ENCODE measurements at places on chromosomes 13 and 19. TPM values are rescaled to one million over a fixed set of nuclear protein-coding genes. Genes with fewer than 3 reads are reported as not detected.

STARD13 gene
- 11.9 TPM for polyA plus RNA-seq

PABPC3 gene
- 0.13 TPM for polyA plus RNA-seq

DNA sequence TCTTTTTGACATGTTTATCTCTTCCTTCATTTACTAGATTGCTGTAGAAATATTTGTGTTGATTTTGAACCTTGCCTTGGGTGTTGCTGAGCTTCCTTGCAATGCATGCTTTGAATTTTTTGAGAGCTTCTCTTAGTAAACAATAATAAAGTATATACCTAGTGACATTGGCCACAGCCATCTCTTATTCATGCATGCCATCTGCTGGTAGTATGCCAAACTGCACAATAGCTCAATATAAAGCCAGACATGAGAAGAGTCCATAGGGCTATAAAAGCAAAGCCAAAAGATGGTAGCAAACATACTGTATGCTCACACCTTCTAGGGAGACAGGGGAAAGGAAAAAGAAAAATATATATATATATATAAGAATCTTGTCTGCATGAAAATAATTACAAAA lies 18.9 kb upstream of the ZSCAN5A start:
- DNase-seq: peak; percentile 32
- H3K4me1 ChIP-seq: no peaks in the 10 kb centered on the region
- no peaks in the 10 kb centered on the region for H3K27me3 ChIP-seq
- no peak overlapping the region for H3K4me3 ChIP-seq
- H3K27ac ChIP-seq: no peak overlapping the region
- H3K36me3 ChIP-seq: no peaks in the 10 kb centered on the region

IGFL1 gene
- polyA plus RNA-seq: 86.6 TPM

DNA sequence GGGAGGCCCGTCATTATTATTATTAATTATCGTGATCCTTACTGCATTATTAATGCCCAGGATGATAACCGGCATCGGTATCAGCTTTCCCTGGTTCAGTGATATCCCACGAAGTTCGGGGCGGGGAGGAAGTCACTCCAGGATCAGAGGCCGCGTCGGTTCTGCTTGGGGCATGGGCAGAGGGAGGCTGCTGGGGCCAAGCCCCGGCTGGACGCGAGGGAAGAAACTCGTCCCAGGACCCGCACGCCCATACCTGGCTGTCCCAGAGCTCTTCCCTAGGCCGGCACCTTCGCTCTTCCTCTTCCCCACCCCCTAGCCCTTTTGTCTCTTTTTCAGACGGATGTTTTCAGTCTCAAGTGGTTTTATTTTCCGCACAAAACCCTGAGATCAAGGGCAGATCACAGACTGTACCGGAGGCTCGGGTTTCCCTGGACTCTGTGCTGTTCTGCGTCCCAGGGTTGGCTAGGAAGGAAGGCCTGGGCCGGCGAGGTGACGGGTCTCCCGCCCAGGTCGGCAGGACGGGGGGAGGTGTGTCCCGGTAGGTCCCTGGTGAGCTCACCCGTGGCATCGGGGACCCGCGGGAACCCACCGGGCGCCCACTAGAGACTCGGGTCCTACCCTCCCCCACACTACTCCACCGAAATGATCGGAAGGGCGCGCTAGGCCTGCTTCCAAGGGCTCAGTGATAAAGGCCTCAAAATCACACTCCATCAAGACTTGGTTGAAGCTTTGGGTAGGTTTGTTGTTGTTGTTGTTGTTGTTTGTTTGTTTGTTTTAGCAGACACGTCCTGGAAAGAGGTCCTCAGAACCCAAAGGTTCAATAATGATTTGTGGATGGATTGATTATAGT lies 7.9 kb downstream of the ZIC2 start:
- no peak for DNase-seq
- H3K4me3 ChIP-seq: no peak overlapping the region
- H3K4me1 ChIP-seq: no peaks in the 10 kb centered on the region
- peaks cover 97% of the 10 kb centered on the region for H3K27me3 ChIP-seq
- no peak overlapping the region for H3K27ac ChIP-seq
- H3K36me3 ChIP-seq: no peaks in the 10 kb centered on the region

DNA sequence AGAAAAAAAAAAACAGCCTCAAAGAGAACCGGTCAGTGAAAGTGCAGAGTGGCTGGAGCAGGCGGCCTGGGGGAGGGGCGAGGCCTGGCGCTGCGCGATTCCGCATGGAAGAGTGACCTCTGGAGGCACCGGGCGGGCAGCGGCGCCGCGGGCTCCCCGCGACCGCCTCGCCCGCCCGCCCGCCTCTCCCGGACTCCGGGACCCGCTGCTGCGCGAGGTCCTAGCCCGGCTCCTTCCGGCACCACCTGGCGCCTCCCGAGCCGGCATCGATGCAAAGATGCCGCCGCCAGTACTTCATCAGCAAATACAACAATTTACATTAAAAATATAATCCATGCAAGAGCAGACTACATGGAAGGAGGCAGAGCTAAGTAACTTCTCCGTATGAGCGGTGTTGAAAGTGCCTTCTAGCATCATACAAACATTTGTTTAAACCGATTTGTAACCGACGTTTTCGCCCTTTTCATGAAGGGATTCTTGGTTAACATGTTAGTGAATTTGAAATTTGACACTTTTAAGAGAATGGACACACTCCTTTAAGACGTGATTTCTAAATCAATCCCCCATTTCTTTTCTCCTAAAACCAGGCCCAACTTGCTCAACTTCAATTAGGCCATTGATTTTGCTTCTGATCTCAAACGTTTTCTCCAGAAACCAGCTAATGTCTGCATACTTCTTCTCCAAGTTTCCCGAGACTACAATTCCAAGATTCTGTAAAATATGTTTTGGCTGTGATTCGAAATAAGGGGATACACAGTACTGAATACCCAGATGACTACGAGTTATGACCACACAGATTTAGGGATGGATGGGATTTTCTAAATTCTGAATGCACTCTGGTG lies 2.1 kb downstream of the EFNB2 start:
- no peaks in the 10 kb centered on the region for H3K36me3 ChIP-seq
- peaks cover 38% of the 10 kb centered on the region for H3K4me1 ChIP-seq
- no peaks in the 10 kb centered on the region for H3K27me3 ChIP-seq
- H3K27ac ChIP-seq: peak overlapping the region; percentile 84
- H3K4me3 ChIP-seq: peak overlapping the region; percentile 86

- no peaks in the 10 kb centered on the region for H3K27me3 ChIP-seq
- H3K27ac ChIP-seq: no peak overlapping the region
- no peaks in the 10 kb centered on the region for H3K36me3 ChIP-seq
- DNase-seq: no peak
These were observed 21.1 kb upstream of the CFAP97D2 start for GRCh38 chr13:114157869-114158495.

- peaks cover 15% of the 10 kb centered on the region for H3K36me3 ChIP-seq
- peaks cover 6% of the 10 kb centered on the region for H3K4me1 ChIP-seq
- no peak overlapping the region for H3K27ac ChIP-seq
These were observed 1.7 kb downstream of the UTP14C start for GRCh38 chr13:52026246-52026626.

GRCh38 chr13:50085063-50085462 lies 69.8 kb downstream of the KCNRG start:
- no peaks in the 10 kb centered on the region for H3K36me3 ChIP-seq
- H3K4me1 ChIP-seq: peaks cover 3% of the 10 kb centered on the region
- no peaks in the 10 kb centered on the region for H3K27me3 ChIP-seq
- DNase-seq: no peak
- no peak overlapping the region for H3K27ac ChIP-seq

GRCh38 chr19:19817357-19817756 lies 4.2 kb downstream of the ZNF506 start:
- H3K27ac ChIP-seq: no peak overlapping the region
- H3K4me3 ChIP-seq: no peak overlapping the region
- peaks cover 6% of the 10 kb centered on the region for H3K36me3 ChIP-seq
- no peaks in the 10 kb centered on the region for H3K4me1 ChIP-seq

Data from keratinocyte (primary cell).